ENCODE measurements at places on chromosomes 6 and 20. TPM values are rescaled to one million over a fixed set of nuclear protein-coding genes. Genes with fewer than 3 reads are reported as not detected.

MCCD1 gene
- polyA plus RNA-seq: not detected

TP53INP2 gene
- polyA plus RNA-seq: 10.0 TPM

DEFB132 gene
- polyA plus RNA-seq: not detected

WFDC13 gene
- not detected for polyA plus RNA-seq

SIM1 gene
- not detected for polyA plus RNA-seq

GRCh38 chr6:129767776-129768485 is 58.0 kb upstream of the ARHGAP18 start:
- H3K36me3 ChIP-seq: no peaks in the 10 kb centered on the region
- H3K4me1 ChIP-seq: peaks cover 2% of the 10 kb centered on the region
- H3K27me3 ChIP-seq: no peaks in the 10 kb centered on the region
- H3K27ac ChIP-seq: peak overlapping the region; percentile 1

DNA sequence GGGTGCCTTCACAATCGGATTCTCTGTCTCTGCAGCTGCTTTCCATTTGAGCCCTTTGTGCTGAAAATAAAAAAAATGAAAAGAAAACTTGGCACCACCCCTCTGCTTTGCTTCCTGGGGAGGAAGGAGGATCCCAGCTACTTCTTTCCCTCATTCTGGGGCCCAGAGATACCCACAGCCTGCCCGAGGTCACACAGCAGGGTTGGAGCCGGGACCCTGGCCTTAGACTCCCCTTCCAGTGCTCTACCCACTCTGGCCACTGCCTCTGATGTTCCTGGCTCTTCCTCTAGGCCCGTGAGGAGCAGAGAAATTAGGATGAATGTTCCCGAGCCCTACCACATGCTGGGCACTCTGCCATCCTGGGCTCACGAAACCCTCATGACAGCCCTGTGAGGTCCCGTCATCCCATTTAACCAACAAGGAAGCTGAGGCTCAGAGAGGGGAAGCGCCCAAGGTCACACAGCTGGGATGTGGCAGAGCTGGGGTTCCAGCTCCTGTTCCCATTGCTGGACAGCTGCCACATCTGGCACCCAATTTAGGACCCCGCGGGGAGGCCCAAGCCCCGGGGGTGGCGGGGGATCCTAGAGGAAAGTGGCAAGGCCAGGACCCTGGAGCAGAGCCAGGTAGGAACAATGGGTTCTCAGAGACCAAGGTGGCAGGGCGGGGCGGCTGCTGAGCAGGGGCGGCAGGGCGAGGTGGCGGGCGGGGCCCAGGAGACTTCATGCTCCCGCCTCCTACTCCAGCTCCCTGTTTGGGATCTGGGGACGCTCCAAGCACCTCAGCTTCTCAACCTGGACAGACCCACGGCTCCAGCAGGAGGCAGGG is 76.6 kb downstream of the CEBPB start:
- H3K27me3 ChIP-seq: no peaks in the 10 kb centered on the region
- H3K27ac ChIP-seq: peak overlapping the region; percentile 59
- peak; percentile 57 for DNase-seq
- peaks cover 7% of the 10 kb centered on the region for H3K4me1 ChIP-seq

GRCh38 chr6:146803601-146804000 is 204.8 kb downstream of the ADGB start:
- peak overlapping the region; percentile 11 for H3K4me3 ChIP-seq
- no peaks in the 10 kb centered on the region for H3K27me3 ChIP-seq
- no peak overlapping the region for H3K27ac ChIP-seq
- no peaks in the 10 kb centered on the region for H3K36me3 ChIP-seq
- peak; percentile 8 for DNase-seq
- no peaks in the 10 kb centered on the region for H3K4me1 ChIP-seq

DNA sequence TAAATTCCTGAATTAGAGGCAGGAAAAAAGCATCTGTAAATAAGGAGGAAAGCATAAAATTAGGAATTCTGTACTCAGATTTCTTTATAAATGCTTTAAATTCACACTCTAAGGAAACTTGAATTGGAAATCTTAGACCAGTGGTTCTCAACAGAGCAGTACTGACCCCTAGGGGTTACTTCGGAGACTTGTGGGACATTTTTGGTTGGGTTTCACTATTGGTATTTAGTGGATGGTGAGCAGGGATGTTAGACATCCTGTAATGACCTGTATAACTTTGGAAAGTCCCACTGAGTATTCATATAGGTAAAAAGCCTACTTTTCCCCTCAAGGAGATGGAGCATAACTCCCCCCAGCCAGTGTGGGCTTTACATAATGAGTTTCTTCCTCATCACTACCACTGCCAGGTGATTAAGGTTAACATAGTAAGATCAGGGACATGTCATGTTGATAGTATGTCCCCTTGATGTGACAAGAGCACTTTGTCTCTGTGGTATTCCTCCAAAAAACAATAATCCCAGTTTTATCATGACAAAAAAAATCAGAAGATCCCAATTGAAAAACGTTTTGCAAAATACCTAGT is 31.0 kb downstream of the GLO1 start:
- H3K27ac ChIP-seq: no peak overlapping the region
- no peaks in the 10 kb centered on the region for H3K36me3 ChIP-seq
- DNase-seq: peak; percentile 77
- H3K27me3 ChIP-seq: no peaks in the 10 kb centered on the region
- H3K4me3 ChIP-seq: no peak overlapping the region

- H3K27ac ChIP-seq: no peak overlapping the region
- H3K4me3 ChIP-seq: no peak overlapping the region
- no peak for DNase-seq
Observed at GRCh38 chr6:41602422-41602743, 35.9 kb upstream of the MDFI start.

DNA sequence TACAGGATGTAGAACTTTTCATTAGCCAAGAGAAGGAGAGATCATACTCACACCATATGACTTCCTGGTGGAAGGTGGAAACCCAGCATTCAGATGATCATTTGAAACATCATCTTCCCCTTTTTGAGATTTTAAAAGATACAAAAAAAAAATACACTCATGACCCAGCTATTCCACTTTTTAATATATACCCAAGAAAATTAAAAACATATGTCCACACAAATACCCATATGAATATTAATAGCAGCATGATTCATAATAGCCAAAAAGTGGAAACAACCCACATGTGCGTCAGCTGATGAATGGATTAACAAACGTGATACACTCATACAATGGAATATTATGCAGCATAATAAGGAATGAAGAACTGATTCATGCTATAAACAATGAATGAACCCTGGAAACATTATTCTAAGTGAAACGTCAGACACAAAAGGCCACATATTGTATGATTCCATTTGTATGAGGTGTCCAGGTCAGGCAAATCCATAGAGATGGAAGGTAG is 130.0 kb upstream of the SGK1 start:
- no peaks in the 10 kb centered on the region for H3K27me3 ChIP-seq
- peak overlapping the region; percentile 88 for H3K27ac ChIP-seq
- H3K36me3 ChIP-seq: no peaks in the 10 kb centered on the region
- DNase-seq: peak; percentile 94
- H3K4me1 ChIP-seq: peaks cover 15% of the 10 kb centered on the region

GRCh38 chr20:13452470-13453124 is 186.1 kb downstream of the TASP1 start:
- no peaks in the 10 kb centered on the region for H3K36me3 ChIP-seq
- no peak overlapping the region for H3K4me3 ChIP-seq
- no peak for DNase-seq
- H3K4me1 ChIP-seq: no peaks in the 10 kb centered on the region

GRCh38 chr6:7728855-7729590 is 3.1 kb downstream of the BMP6 start:
- no peak for DNase-seq
- H3K27ac ChIP-seq: no peak overlapping the region
- H3K36me3 ChIP-seq: no peaks in the 10 kb centered on the region
- H3K4me3 ChIP-seq: no peak overlapping the region

DNA sequence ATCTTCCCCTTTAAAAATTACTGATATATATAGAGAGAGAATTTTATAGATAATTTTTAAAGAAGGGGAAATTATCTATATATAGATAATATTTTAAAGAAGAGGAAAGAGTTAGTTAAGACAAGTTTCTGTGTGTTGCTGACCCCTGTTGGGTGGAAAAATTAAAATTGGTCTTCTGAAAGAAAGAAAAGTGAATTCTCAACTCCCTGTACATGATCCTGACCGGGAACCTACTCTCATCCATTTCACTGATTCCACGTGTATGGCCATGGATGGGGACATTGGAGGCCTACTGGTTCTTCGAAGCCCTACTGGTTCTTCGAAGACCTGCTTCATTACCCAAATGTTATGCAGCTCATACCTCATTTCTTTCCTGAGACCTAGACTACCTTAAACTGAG is 53.0 kb upstream of the TCF21 start:
- DNase-seq: no peak
- H3K4me3 ChIP-seq: no peak overlapping the region
- no peaks in the 10 kb centered on the region for H3K4me1 ChIP-seq
- H3K27ac ChIP-seq: no peak overlapping the region
- no peaks in the 10 kb centered on the region for H3K36me3 ChIP-seq
- no peaks in the 10 kb centered on the region for H3K27me3 ChIP-seq

- peak; percentile 45 for DNase-seq
- H3K4me1 ChIP-seq: no peaks in the 10 kb centered on the region
- no peaks in the 10 kb centered on the region for H3K36me3 ChIP-seq
- H3K27me3 ChIP-seq: peaks cover 3% of the 10 kb centered on the region
- no peak within 1 kb of the TSS for H3K27ac ChIP-seq
Observed at GRCh38 chr6:89117211-89118108, at the start of gene SRSF12. SRSF12 (minus strand) TSS chr6:89118071; CDS start chr6:89117887, 184 bp downstream.

GRCh38 chr20:61287583-61288275 is 35.7 kb downstream of the CDH4 start:
- H3K27me3 ChIP-seq: no peaks in the 10 kb centered on the region
- peaks cover 2% of the 10 kb centered on the region for H3K36me3 ChIP-seq
- no peaks in the 10 kb centered on the region for H3K4me1 ChIP-seq
